ENCODE measurements at places on chromosomes 4 and X. TPM values are rescaled to one million over a fixed set of nuclear protein-coding genes. Genes with fewer than 3 reads are reported as not detected.

The MAGEA4 gene
- total RNA-seq = not detected

The MAN2B2 gene
- 20.2 TPM for total RNA-seq

The CSAG1 gene
- total RNA-seq = not detected

The CXCL6 gene
- total RNA-seq = 66.7 TPM

The TLR2 gene
- 0.28 TPM for total RNA-seq
